Stimulated activated CD4-positive, alpha-beta T cell treated with anti-CD3 and anti-CD28 coated beads, TNF-alpha, amount 100 ng/mL, for 4 hours (primary cell): ENCODE measurements at places on chromosomes 1 and 21.

- DNase-seq, result no peak
These were observed 77.5 kb upstream of the CSF3R start for GRCh38 chr1:36560177-36560576.

DNA sequence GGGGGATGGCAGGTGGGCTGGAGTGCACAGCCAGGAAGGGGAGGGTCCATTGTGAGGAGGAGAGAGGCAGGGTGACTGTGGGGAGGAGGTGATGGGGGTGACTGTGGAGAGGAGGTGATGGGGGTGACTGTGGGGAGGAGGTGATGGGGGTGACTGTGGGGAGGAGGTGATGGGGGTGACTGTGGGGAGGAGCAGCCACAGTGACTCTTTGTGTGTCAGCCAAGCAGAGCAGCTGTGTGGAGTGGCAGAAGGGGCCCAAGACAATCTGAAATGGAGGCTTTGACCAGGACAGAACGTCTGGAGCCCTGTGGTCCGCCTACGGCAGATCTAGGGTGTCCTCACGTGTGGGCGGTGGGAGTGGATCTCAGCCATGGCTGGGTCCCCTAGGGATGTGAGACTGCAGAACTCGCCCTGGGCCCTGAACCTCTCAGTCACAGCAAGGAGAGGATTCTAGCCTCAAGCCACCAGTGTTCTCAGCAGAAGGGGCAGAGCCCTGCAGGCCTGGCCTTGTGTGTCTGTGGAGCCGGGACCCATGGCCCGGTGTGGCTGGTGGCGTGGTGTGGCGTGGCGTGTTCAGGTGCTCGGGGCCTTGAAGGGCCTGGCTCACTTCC lies 81.5 kb downstream of the OBSCN start:
- no peak for DNase-seq

DNA sequence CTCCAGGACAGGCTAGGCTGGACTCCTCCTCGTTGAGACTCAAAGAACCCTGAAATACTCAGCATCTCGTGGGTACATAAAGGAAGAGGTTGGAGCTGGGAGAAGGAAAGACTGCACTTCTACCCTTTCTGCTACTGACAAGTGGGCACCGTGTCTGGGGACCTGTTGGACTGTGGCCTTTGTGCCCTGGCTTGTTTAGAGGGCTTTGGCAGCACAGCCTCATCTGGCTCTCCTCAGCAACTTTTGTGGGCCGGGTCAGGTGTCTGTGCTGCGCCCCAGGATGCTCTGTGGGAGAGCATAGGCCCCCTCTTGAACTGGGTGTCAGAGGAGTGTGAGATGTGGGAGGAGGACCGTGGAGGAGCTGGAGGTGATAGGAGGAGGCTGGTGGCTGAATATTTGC lies 142.4 kb downstream of the FCRL5 start:
- DNase-seq, result no peak

DNA sequence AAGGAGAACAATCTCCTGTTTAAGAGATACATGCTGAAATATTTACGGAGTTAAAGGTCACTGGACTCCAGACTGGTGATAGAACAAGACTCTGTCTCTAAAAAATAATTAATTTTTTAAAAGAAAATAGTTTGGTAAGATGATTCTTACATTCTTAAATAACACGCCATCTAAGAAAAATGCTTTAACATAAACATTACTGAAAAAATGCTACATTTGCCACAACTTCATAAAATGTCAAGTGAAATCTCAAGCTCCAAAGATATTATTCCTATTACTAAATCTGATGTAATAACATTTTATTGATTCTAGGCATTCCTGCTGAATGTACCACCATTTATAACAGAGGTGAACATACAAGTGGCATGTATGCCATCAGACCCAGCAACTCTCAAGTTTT lies 4.1 kb downstream of the ANGPTL3 start:
- no peak for DNase-seq

DNA sequence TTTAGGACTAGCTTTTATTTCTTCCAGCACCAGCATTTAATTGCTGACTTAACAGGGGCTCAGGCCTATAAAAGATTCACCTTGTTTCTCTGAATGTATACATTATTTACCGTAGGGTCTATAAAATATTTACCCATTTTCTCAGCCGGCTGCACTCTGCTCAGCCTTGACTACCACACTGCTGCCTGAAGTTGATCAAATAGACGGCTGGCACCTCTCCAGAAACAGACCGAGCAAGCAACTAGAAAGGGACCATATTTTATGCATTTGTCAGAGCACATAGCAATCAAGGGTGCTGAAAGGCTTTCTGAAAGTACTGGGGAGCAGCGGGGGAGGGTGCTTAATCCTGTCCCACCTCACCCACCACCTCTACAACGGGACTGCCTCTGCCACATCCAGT lies 64.7 kb upstream of the FGGY start:
- DNase-seq, result no peak

DNA sequence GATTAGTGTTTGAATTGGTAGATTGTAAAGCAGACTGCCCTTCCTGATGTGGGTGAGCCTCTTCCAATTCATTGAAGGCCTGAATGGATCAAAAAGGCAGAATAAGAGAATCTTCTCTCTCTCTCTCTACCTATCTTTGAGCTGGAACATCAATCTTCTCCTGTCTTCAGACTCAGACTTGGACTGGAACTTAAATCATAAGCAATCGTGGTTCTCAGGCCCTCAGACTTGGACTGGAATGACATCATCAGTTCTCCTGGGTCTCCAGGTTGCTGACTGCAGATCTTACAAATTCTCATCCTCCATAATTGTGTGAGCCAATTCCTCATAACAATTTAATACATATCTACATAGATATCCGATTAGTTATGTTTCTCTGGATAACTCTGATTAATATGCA lies 66.8 kb downstream of the IER5 start:
- DNase-seq, result no peak

- no peak for DNase-seq
These were observed 75.5 kb downstream of the LRRC7 start for GRCh38 chr1:69643266-69643665.

- no peak for DNase-seq
These were observed 8.1 kb upstream of the KRTAP21-3 start for GRCh38 chr21:30726726-30727125.

- DNase-seq, result no peak
These were observed 6.7 kb downstream of the FBXO6 start for GRCh38 chr1:11670747-11671146.

GRCh38 chr1:54996359-54996868 lies 2.3 kb upstream of the BSND start:
- peak; percentile 54 for DNase-seq

DNA sequence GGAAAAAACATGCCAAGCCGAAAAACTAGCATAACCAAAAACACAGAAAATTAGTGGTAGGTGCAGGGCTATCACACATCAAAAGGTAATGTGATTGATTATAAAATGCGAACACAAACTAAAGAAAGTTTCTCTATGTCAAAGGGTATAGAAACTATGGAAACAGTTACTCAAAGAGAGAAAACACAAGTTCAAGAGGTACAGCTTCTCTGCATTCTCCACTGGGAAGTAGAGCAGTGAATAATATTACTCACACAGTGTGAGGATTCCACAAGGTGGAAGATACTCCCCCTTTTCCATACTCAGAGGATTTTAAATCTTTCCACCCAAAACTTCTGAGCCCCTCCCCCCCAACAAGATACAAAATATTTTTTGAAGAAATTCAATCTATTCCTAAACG lies 18.6 kb downstream of the AKT3 start:
- no peak for DNase-seq

- no peak for DNase-seq
These were observed 70.7 kb upstream of the MUTYH start for GRCh38 chr1:45410850-45411509.
